Mucosa of descending colon (tissue), 3 donors: ENCODE measurements at places on chromosomes 5 and 9. TPM values are rescaled to one million over a fixed set of nuclear protein-coding genes. Genes with fewer than 3 reads are reported as not detected.
A peak's percentile ranks its signal among the peaks of the same experiment; 100 is the strongest.

FOXI1 gene
- not detected for total RNA-seq

DNA sequence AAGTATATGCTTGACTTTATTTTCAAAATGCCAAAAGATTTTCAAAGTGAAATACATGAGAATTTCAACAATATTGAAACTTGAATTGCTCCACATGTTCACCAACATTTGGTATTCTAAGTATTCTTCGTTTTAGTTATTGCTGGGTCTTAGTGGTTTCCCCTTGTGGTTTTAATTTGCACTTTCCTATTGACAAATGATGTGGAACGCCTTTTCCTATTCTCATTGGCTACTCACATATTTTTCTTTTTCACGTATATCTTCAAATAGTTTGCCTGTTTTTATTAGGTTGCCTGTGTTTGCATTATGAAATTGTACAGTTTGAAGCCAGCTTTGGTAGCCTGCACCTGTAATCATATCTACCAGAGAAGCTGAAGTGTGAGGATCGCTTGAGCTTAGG lies 405.7 kb upstream of the IRX2 start:
- DNase-seq = no peak

GRCh38 chr5:80406980-80407734 lies 707 bp upstream of the ZFYVE16 start:
- peak; percentile 50 for DNase-seq

GRCh38 chr9:92324889-92325268 lies 271 bp downstream of the NOL8 start:
- peak; percentile 67 for DNase-seq

PCDHGB1 gene
- total RNA-seq = 1.2 TPM

DNA sequence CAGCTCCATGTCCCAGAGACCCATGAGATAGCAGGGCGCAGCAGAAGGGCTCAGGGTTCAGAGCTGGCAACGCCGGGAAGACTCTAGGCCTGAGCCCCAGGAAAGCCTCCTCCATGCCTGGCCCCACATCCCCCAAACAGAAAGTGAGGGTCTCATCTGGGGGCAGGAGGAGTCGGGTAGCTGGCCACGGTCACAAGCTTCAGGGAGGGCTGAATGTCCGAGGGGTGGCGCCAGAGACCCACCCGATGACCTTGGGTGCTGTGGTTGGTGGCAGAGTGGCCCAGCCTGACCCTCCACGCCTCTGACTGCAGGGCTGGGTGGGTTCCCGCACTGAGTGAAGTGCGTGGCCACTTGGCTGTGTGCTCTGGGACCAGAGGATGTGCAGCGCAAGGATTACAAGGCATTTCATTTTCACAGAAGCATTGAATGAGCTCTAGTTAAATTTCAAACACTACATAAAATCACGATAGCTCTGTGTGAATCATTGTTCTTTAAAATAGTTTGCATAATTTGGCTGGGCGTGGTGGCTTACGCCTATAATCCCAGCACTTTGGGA lies 3.0 kb downstream of the C8G start:
- DNase-seq = peak; percentile 74

FAM163B gene
- 3.8 TPM for total RNA-seq

FUT7 gene
- 0.14 TPM for total RNA-seq

- DNase-seq = no peak
Measured at GRCh38 chr5:97231025-97231636, 48.1 kb upstream of the RIOK2 start.

- DNase-seq = no peak
Measured at GRCh38 chr9:78158286-78158685, 77.6 kb upstream of the CEP78 start.

DNA sequence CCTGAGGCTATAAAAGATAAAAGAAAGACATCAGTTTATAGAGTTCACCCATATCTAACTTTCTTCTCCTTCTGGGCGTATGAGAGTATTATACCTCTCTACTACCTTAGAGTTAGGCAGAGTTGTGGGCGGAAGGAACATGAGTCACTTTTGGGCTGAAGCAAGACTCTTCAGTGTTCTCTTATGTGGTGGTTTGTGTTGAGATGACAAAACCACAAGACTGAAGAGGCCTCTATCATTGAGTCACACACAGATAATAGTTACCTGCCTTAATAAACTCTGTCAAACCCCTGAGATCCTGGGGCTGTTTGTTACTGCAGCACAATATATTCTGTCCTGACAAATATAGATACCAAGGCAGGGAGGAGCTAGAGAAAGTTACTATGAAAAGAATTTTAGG lies 184.2 kb downstream of the EFNA5 start:
- DNase-seq = no peak

- peak; percentile 43 for DNase-seq
Measured at GRCh38 chr5:1506242-1507013, 17.3 kb downstream of the LPCAT1 start.

RPS23 gene
- 1,146 TPM for total RNA-seq

PFN3 gene
- not detected for total RNA-seq

CDC20B gene
- total RNA-seq = not detected

DMGDH gene
- total RNA-seq = 1.2 TPM
